ENCODE measurements at places on chromosomes 3 and 15.

GRCh38 chr3:194301730-194302129 is 49.4 kb downstream of the CPN2 start:
- no peak for DNase-seq

- no peak for DNase-seq
These were observed 420.0 kb downstream of the GABRB3 start for GRCh38 chr15:26352909-26353308.

DNA sequence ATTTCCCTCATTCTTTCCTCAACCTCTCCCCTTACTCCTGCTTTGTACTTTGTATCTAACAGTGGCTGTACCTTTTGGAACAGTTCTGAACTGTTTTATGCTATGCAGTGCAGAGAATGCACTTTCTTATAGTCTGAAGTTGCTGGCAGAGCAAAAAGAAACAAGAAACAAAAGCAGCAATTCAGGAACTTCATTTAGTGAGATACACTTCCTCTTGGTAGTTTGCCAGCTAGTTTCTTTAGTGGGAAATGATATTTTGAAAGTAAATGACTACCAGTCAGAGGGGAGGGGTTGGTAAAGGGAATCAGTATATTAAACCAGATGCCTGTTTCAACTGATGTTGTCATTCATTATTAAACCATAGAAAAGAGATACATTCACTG is 55.0 kb upstream of the CHD2 start:
- DNase-seq = peak; percentile 36

- no peak for DNase-seq
These were observed 344.6 kb upstream of the NECTIN3 start for GRCh38 chr3:110727056-110727455.

- no peak for DNase-seq
These were observed 6.1 kb upstream of the PCSK6 start for GRCh38 chr15:101495334-101496197.

GRCh38 chr3:156321945-156322344 is 201.6 kb downstream of the KCNAB1 start:
- no peak for DNase-seq

DNA sequence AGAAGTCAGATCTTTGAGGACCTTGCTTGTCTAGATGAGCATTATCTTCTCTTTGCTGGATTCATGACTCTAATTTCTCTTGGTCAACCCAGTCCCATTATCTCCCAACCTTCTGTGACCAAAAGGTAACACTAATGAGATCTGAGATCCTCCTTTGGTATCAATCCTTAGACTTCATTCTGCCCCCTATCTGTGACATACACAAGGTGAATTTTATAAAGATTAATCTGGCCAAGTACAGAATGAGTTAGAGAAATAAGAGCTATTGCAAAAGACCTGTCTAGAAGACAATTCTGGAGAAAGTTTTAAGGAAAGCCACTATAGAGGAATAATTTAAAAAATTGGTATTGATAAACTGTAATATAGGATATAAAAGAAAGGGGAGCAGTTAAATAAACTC is 113.8 kb upstream of the KCNMB2 start:
- no peak for DNase-seq

DNA sequence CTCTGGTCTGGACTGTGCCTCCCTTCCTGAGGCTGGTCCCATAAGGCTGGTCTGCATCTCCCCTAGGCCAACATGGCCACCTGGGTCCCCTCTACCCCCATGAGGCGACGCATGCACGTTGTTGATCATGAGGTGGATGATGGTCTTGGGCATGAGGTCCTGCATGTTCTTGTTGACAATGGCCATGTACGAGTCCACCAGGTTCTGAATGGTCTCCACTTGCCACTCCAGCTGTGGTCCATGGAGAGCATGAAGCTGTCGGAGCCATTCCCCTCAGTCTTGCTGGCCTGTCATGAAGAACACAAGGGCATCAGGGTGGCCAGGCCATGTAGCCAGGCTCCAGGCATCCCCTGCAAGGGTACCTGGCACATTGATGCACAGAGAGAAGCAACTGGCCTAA is 27.1 kb upstream of the CSPG4 start:
- no peak for DNase-seq

DNA sequence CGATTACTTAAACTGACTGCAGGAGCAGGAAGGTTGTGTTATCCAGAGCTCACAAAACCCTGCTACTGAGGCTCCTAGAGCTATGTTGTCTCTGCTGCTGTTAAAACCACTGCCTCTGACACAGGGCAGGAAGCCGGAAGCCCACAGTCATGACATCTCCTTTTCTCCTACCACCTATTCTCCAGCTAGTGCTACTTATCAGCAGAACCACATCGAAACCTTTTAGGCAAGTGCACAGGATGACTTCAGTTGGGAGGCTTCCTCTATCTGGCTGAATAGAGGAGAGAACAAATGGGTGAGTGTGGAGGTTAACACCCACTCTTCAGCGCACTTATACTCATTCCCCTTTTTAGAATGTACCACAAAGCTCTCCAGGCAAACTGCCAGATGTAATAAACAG is 638.0 kb downstream of the OTOL1 start:
- no peak for DNase-seq

GRCh38 chr3:67468511-67468910 is 185.9 kb downstream of the SUCLG2 start:
- no peak for DNase-seq

DNA sequence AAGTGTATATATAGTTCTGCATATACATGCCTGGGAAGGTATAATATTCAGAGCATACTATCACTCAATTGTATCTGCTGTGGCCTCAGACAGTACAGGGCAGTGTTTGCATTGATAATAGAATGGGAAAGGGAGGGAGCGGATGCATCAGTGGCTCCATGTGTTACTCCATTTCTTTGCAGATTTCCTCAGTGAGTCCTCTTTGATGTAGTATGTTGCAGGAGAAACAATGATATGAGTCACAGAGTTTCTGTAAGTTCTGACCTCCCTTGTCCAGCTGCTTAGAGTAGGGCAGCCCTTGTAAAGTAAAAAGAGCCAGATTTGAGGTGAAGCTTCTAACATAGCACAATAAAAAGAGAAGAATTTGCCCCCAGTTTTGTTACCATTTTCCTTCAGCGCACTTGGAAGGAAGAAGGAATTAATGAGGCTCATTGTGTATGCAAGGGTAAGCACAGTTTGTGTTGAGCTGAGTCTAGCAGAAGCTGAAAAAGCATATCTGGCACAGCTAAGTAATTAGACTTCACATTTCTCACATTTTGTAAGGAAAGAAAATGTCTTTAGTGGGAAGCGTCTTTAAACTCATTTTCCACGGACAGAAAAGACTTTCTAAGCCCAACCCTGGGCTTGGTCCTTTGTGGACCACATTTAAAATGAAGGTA is 555.8 kb upstream of the IL12A start:
- no peak for DNase-seq

- no peak for DNase-seq
These were observed 32.1 kb downstream of the ILDR1 start for GRCh38 chr3:121989943-121990342.

- DNase-seq = no peak
These were observed 32.7 kb downstream of the CHL1 start for GRCh38 chr3:229183-229661.

DNA sequence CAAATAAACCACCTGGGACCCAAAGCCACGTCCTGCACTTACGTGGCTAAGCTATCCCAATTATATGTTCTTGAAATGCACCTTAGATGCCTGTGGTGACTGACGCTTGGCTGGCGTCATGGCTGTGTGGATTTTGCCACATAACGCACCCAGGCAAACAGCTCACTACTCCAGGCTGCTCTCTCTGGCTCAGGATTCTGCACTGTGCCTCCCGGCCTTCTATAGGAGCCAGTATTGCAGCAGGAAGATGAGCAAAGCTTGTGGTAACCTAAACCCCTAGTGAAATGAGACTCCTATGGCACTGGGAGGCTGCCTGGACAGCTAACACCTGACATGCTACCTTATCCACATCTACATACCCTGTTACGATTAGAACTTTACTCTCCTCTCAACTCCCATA is 179.3 kb downstream of the THRB start:
- no peak for DNase-seq

GRCh38 chr15:29283381-29283780 is 13.8 kb upstream of the NSMCE3 start:
- no peak for DNase-seq

DNA sequence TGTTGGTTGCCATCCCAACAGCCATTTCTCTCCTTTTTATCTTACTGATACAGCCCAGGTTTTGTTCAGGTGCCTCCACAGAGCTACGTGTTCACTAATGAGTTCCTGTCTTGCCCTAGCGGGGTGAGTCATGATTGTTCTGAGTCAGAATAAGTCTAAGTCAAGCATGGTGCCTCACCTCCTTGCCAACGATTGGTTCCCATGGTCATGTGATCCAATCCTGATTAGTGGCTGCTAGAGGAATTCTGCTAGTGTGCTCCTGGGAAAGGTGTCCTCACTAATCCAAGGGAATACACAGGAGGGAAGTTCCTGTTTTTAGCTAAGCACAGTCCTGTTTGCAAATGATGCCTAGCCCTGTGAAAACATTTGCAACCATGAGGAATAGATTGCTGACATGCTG is 99.8 kb downstream of the NSUN3 start:
- no peak for DNase-seq

DNA sequence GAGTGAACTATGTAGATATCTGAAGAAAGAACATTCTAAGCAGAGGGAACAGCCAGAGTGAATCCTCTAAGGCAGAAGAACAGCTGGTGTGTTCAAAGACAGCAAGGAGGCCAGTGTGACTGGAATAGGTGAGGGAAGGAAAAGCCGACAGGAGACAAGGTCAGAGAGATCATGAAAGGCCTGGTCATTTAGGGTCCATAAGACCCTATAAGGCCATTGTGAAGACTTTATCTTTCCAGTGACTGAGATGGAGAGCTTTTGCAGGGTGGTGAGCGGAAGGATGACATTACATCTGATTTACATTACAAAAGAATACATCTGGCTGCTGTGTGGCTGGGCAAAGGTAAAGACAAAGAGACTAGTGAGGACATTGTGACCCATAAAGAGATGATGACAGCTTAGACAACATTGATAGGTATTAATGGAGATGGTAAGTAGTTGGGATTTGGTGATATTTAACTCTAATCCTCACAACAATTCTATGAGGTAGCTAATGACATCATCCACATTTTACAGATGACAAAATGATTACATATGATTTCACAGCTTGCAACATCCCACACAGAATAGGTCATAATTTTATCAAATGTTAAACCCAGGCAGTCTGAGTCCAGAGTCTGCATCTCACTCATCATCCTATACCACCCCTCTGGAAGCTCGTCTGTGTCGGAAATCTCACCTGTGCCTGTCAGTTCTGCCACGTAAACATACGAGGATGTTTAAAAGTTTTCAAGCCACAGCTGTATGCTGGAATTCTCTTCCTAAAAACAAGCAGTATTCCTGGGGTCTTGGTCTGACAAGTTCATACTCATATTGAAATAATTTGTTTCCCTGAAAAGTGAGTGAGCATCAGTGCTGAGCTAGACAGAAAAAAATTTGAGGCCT is 70.2 kb upstream of the PIK3R4 start:
- no peak for DNase-seq

DNA sequence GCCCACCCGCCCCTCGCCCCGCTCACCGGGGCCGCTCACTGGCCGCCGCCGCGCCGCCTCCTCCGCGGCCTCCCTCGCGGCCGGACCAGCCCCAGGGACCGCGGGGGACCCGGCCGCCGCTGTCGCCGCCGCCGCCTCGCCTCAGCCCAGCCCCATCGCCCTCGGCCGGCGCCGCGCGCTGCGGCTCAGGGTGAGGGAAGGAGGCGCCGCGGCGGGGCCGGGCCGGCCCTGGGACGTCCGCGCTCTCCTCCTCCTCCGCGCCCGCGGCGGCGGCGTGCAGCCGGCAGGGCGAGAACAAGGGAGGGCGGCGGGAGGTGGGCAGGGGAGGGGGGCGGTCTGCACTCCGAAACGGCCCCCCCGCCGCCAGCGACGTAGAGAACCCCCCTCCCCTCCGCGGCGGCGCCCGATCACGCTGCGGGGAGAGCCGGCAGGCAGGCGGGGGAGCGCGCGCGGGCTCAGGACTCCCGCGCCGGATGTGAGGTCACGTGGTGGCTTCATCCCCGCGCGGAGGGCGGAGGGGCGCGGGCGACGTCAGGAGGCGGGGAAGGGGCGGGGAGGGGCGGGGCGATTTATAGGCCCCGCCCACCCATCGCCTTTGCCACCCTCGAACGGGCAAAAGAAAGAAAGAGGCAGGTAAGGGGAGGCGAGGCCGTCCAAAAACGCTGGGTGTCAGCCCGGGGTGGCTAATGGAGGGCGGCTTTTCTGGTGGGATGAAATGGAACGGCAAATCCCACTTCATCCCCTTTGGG is at the start of gene ATP13A3:
Gene ATP13A3 (minus strand): TSS at position 463 of the 749 bp plus-strand sequence. CDS start 24,812 bp downstream, outside the sequence.
- DNase-seq = peak; percentile 95

- DNase-seq = no peak
These were observed 48.9 kb downstream of the TLE3 start for GRCh38 chr15:70048578-70049514.

DNA sequence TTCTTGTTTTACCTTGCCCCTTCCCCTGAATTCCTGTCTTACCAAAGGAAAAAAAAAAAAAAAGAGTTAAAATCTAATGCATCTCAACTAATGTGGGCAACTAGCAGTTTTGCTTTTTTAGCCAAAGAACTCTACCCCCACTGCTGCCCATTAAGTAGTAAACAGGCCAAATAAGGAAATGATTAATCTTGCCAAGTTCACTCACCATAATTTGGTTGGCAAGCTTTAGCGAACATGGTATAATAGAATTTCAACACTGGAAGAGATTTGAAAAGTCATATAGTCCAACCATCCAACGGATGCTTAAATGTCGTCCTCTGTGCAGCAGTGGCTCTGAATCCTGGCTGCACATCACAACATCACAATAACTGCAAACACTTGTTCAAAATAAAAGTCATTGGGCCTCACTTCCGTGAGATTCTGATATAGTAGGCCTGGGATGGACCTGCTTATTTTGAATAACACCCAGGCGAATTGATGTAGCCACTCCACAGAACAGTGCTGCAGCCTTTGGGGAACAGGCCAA is 142.0 kb upstream of the UBE2E1 start:
- no peak for DNase-seq

DNA sequence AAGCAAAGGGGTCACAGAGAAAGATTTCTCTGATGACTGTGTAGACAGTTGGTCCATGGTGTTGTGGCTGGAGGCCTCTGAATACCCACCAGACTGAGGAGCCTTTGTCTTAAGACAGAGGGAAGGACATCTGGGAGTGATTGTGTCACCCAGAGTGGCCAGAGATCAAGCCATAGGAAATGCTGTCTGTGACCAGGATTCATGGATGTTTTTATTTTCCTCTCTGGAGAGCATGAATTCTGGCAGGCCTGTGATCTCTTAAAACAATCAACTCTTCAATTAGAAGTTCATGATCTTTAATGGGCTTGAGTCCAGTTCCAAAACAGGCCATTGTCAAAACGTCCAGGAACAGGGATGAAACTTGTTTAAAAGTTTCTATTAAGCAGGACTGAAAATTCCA is 198.9 kb upstream of the CTDSPL start:
- no peak for DNase-seq

GRCh38 chr3:187698499-187699399 is 3.6 kb downstream of the RTP2 start:
- no peak for DNase-seq

DNA sequence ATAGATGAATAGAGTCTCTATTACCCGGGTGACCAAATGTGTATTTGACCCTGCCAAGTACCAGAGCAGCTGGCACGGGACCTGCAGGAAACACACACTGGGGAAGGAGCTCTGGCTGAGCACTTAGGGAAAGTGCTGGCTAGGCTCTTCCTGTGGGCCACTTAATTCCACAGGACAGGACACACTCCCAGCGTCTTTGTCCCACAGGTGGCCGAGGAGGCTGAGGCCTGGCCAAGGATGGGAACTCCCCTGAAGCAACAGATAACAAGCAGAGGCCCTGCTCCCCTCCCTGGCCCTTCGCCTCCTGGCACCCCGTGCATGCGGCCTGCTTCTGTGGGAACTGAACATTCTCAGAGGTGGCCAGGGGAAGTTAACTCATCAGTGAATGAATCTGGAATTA is 180.8 kb downstream of the ATP10A start:
- DNase-seq = no peak

GRCh38 chr3:19738846-19739245 is 195.2 kb downstream of the EFHB start:
- DNase-seq = no peak

Measured in HuH-7 (cell line).